ENCODE measurements at places on chromosomes 3 and 15.

DNA sequence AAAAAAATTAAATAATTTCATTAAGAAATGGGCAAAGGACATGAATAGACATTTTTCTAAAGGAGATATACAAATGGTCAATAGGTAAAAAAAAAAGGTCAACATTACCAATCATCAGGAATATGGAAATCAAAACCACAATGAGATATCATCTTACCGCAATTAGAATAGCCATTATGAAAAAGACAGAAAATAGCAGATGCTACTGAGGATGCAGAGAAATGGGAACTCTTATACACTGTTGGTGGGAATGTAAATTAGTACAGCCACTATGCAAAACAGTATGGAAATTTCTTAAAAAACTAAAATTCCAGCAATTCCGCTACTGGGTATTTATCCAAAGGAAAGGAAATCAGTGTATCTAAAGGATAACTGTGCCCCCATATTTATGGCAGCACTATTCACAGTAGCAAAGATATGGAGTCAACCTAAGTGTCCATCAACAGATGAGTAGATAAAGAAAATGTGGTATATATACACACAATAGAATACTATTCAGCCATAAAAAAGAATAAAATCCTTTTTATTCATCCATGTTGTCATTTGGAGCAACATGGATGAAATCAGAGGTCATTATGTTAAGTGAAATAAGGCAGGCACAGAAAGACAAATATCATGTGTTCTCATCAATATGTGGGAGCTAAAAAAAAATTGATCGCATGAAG lies 132.4 kb downstream of the RPL22L1 start:
- DNase-seq = no peak

DNA sequence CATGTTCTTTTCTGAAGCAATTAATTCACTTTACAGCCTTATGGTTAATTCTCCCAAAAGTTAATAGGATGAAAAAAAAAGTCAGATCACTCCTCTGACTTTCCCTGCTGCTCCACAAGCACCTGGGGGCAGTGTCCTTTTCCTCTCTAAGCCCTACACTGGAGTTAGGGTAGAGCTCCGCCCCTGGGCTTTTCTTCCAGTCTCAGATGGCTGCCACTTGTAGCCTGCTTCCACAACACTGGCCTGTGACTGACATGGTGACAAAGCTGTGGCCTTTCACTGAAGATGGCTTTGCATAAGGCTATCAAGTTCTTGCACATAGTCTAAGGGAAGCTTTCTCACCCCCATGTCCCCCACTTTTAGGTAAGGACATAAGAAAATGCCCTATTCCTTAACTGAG lies 1.3 kb upstream of the MON1A start:
- DNase-seq = peak; percentile 89

- DNase-seq = no peak
Observed at GRCh38 chr3:195030791-195031321, 240.1 kb downstream of the XXYLT1 start.

GRCh38 chr15:26325495-26325894 lies 447.4 kb downstream of the GABRB3 start:
- DNase-seq = peak; percentile 36

DNA sequence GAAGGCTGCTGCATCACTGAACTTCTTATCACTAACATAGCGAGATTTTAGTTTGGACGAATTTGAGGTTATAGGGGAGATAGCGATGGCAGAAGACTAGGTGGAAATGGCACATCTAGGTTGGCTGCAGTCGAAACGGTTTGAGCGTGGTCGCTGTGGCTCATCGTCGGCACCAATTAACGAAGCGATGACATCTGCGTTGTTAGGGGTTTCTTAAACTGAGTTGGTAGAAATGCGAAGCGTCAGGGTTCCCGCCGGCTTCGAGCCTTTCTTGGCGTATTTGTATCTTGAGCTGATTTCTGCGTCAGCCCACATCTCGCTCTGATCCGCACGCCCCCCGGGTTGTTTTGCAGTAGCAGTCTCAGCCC lies 319 bp downstream of the LNP1 start:
- DNase-seq = no peak

DNA sequence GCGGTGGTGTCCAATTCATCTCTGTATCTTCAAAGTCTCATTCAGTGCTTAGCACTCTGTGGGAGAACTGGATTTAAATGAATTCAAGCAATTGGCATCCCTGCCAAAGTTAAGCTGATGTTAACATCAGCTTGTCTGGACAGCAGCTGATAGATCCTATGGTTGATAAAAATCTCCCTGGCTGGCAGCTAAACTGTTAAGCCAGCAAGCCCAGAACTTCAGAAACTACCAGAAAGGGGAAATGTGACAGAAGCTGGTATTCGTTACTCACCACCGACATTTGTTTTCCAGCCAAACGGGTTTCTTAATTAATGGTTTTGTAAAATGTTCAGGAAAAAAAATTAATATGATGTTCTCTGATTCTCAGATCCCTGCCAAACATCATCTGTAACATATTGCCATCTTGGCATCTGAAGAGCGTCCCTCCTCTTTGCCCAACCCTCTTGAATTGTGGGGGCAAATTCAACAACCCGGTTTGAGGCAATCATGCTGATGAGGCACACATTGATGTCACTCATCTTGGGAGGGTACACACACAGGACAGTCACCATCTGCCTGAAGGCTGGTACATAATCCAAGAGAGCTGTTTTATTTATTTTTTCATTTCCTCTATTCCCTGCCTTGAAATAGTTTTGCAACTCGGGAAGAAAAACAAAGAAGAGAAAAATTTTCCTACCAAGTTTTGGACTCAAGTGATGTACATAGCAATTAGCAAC lies 76.3 kb upstream of the ABHD17C start:
- DNase-seq = no peak

DNA sequence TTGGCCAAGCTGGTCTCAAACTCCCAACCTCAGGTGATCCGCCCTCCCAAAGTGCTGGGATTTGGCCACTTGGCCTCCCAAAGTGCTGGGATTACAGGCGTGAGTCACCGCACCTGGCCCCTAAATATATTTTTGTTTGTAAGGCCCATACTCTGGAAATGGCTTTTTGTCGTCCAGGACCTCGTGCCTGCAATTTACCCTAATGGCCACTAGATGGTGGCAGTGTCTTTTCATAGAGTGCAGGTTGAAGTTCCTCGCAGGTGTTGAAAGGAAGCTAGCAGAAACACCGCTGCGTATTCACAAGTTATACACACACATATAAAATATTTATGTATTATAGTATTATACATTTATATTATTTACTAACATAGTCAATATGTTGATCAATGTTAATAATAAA lies 97.2 kb downstream of the LRTM1 start:
- DNase-seq = peak; percentile 68

- DNase-seq = no peak
Observed at GRCh38 chr15:83644439-83644838, 9.5 kb upstream of the ADAMTSL3 start.

GRCh38 chr15:77387365-77388105 lies 32.4 kb downstream of the PEAK1 start:
- DNase-seq = no peak

DNA sequence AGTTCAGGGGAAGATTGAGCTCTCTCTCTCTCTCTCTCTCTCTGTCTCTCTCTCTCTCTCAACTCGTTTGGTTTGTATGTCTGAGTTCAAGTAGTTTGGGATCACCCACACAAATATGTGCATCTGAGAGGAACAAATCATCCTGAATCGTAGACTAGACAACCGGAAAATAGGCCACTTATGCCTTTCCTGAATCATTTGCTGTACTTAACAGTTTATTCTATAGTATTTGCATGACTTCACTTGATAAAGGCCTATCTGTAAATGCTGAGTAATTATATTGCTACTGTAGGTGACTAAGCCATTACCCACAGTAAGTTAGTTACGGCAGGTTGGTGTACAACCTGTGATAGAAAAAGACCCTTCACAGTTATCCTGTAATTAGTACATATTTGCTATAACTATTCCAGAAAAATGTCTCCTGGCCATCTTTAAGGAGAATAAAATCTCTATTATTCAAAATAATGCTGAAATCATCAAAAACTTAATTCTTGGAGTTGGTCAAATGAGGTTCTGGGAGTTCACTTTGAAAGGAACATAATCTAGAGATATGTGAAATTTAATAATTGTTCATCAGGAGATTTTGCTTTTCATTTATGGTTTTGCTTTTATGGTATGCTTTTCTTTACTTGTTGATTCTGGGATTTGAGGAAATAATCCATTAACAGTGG lies 31.1 kb downstream of the OXSM start:
- DNase-seq = no peak

DNA sequence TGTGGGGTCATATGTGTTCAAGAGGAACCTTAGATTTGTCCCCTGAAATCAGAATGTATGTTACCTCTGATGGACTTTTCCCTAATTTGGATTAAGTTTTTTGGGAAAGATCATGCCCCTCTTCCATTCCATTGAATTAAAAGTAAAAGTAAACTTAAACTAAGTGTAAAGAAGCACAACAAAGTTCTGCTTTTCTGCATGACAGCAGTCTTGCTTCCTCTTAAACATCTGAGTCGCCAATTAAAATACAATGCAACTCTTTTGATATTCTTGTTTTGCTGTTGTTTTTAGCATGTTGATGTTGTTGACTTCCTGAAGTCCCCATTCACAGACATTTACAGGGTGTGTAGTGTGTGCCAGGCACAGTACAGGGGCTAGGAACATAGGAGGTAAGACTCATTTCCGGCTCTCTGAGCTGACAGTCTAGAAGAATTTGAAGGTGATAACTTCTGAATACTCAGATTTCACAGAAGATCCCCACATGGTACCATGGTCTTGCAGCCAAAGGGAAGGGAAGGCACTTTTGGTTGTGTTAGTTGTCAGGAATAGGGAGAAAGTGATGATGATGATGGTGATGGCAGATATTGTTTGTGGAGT lies 45.0 kb downstream of the USP13 start:
- DNase-seq = no peak

- DNase-seq = peak; percentile 61
Observed at GRCh38 chr3:94548581-94549316, 485.9 kb downstream of the NSUN3 start.

GRCh38 chr3:126752303-126753190 lies 48.5 kb downstream of the CHCHD6 start:
- peak; percentile 94 for DNase-seq

- DNase-seq = no peak
Observed at GRCh38 chr3:101848326-101848725, 988 bp upstream of the NFKBIZ start.

DNA sequence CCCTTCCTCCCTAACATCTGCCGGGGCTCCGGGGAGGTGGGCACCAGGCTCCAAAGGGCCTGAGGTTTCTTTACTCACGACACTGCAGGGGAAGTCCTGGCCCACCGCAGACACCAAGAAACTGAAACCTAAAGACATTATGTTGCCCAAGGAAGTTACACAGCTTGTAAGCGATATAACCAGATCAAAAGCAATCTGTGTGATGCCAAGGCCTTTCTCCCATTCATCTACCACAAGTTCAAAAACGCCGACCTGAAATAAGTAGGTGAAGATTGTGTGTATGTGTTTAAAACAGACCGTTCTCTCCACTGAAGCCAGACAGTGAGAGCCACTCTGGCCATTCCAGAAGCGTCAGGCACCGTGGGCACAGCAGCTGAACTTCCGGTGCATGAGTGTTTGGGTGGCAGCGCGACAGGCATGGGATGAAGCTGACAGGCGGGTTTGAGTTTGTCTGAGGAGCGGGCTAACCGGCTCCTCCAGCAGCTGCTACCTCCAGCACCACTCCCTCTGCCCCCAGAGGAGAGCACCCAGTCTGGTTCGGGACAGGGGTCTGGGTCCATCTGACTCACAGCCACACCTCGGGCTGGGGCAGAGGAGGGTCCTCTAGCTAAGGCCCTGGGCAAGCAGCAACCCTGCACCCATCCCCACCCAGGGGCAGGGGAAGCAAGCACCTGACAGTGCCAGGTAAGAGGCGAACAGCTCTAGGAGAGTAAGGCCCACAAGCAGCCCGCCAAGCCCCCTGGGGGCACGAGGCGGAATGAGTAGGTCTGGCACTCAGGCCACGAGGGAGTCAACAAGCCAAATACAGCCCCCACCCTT lies 1.3 kb downstream of the TNK2 start:
- DNase-seq = no peak

- DNase-seq = peak; percentile 49
Observed at GRCh38 chr15:69979262-69979661, 118.5 kb downstream of the TLE3 start.

- no peak for DNase-seq
Observed at GRCh38 chr3:177595530-177596188, 398.4 kb upstream of the TBL1XR1 start.

- no peak for DNase-seq
Observed at GRCh38 chr3:125129512-125129997, 73.8 kb upstream of the HEG1 start.

Data from H9 (cell line).